NCI-H1092 treated with DMSO at 0.1 percent for 48 hours (cell line): ENCODE measurements at places on chromosomes 2 and 18.

DNA sequence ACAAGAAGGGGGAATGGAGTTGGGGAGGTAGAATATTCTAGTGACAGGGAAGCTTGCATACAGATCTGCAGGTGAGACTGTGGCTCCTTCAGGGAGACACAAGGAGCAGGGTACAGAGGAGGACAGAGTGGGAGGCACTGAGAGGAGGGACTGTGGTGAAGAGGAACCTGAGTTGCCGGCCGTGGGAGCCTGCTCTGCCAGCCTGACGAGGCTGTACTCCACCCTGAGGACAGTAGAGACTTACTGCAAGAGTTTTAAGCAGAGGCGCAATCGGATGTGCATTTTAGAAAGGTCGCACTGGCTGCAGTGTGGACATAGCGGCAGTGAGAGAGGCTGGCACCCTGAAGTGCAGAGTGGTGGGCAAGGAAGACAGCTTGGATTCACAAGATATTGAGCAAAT is 185.8 kb downstream of the GFPT1 start:
- no peak for DNase-seq

- DNase-seq, result no peak
Observed at GRCh38 chr18:73279498-73279897, 411.7 kb upstream of the NETO1 start.

DNA sequence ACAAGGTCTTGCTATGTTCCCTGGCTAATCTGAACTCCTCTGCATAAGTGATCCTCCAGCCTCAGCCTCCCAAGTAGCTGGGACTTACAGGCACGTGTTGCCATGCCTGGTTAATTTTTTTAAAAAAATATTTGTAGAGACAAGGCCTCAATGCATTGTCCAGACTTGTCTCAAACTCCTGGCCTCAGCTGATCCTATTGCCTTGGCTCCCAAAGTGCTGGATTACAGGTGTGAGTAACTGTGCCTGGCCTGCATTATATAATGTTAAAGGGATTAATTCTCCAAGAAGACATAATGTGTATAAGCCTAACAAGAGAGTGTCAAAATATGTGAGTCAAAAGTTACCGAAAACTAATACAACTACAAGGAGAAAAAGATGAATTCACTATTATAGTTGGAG is 32.2 kb downstream of the BUB1 start:
- no peak for DNase-seq

DNA sequence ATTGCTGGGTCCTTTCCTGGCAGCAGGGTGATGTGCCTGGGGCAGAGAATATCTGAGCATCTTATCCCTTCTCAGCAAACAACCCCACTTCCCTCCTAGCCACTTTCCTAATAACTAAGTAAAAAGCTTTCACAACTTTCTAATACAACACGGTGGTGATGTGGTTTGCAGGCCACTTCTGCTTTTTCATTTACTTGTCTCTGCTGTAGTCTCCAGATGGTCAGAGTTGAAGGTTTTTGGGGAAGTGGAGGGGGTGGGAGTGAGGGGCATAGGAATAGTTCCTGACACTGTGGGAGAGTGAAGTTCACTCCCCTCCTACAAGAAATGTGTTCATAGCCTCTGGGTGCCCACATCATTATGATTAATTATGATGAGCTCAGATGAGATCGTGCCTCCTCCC is 11.6 kb downstream of the OXER1 start:
- no peak for DNase-seq

DNA sequence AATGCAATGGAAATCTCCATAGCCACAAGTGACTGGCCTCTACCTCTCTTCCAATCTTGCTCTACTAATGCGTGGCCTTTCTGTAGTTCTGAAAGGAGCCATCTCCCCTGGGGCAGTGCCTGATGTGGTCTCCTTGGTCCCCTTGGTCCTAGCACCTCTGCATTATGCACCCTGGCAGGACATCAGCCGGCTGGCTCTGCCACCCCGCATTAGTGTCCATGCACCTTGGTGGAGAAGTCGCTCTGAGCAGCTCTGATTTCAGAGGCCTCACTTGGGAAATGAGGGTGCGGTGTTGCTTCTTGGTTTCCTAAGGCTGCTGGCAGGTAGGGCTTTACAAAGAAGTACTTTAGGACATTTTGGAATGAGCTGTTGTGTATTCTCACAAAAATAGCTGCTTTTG is 317.9 kb downstream of the GBX2 start:
- no peak for DNase-seq
